ENCODE measurements at places on chromosomes 11 and 22.

DNA sequence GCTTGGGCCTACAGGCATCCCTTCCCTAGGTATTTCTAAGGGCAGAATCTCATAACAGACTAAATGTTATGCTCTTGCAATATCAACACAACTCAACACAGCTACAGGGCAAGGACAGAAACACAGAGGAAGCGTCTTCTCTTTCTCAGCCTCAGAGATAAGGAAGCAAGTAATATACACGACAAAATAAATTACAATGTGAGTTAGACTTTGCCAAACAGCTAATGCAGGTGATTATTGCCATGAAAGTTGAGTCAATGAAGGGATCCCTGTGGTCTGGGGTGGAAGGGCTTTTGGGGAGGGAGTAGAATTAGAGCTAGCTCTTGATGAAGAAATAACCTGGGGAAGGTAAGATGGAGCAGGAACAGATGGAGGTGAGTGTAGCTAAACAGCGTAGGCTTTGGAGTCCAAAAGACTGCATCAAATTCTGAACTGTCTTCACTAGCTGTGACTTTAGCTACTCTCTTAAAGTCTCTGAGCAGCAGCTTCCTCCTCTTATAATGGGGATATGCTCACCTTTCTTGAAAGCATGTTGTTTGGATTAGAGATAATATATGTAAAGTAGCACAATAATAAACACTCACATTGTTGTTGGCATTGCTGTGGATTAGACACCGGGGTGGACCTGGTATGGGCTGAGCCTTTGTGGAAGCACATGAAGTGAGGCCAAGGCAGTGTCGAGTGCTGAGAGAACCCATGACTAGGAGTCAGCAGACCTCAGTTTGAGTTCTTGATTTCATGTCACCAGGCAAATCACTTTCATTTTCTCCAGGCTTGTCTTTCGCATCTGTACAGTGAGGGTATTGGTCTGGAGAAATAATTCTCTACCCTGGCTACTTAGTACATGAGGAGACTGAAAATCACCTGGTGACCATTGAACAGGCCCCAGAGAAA, 41.0 kb upstream of the AQP11 start:
- no peak for DNase-seq

DNA sequence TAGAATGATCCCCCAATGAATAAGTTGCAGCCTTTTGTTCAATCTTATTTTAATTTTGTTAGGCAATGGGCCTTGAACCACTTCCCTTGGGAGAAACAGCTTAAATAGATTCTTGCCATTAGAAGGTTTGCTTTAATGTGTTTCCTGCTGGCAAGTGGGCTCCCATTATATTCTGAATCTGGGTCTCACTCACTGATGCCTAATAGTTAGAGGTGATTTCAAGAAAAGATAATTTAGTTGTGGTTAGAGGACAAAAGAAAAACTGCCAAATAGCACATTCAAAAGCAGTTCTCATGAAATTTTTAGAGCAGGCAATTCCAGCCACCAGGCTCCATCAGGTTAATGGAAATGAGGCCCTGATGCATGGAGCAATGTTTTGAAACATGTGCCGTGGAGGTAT, 362.6 kb upstream of the CHORDC1 start:
- no peak for DNase-seq

DNA sequence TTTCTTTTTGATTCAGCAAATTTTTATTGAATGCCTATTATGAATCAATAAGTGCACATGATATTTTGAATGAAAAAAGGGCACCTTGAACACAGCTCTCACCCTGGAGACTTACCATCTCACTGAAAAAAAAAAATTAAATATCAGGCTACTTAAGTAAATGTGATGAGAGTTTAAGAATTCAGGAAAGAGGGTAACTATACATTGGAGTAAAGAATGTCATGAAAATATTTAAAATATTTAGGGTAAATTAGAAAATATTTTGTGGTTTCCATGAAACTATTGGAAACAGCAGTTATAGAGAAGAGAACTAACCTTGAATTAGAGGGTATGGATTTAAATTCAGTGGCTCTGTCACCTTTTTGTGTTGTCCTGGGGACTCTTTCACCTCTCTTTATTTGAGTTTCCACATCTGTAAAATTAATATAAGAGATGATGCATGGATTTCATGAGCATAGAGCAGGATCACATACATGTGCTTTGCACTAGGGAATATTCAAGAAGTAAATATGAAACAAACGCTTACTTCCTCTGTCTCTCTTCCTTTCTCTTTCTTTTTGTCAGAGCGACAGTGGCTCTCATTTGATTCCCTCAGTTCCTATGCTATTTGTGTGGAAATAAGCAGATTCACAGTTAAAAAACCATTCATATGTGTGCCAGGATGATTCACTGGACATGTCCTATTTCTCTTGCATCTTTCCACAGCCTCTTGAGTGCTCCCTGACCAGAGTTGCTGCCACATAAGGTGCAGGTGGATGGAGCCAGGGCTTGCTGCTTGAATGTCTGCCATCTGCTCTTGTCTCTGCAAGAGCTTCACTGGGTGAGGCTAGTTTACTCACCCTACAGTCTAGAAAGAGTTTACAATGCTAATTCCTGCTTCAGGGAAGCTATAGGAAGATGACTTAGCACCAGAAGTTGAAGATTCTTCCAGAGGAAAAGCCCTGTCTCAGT, 533.1 kb downstream of the ETS1 start:
- no peak for DNase-seq

DNA sequence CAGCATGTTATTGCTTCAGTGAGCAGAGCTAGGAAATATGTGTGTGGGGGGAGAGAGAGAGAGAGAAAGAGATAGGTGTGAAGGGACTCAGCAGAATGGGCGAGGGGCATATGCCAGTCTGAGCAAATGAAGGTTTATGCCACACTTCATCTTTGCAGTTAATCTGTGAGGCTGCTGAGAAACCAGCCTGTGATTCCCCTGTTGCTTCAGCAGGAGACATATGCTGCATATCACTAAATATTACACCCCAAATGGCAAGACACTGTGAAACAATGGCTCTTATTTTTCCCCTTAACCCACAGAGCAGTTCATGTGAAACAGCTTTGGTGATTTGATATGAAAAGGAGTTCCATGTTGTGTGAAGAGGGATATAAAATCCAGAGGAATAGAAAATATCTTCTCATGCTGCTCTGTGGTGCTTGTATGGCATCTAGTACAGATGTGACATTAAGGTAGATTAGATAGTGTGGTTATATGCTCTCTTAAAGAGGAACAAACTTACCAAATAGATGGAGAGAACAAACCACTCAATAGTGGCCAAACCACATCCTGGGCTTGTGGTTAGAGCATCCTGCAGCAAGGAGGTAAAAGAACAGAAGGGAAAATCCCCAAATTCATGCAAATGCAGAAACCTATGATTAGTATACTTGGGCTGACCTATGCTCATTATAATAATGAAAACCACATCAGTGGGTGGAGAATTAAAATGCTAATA, 864.2 kb downstream of the FAM181B start:
- DNase-seq: no peak

DNA sequence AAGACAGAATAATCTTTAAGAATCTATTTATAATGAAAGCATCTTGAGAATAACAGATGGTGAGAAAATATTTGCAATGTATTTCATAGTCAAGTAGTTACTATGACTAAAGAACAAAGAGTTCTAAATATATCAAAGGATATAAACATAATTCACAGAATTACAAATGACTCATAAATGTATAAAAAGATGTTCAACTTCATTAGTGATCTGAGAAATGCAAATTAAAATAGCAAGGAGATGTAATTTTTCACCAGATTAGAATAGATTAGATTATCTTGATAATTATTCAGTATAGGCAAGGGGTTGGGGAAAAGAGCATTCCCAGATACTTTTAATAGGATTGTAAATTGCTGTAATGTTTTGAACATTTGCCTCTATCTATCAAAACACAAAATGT, 30.1 kb upstream of the PAMR1 start:
- DNase-seq: no peak

DNA sequence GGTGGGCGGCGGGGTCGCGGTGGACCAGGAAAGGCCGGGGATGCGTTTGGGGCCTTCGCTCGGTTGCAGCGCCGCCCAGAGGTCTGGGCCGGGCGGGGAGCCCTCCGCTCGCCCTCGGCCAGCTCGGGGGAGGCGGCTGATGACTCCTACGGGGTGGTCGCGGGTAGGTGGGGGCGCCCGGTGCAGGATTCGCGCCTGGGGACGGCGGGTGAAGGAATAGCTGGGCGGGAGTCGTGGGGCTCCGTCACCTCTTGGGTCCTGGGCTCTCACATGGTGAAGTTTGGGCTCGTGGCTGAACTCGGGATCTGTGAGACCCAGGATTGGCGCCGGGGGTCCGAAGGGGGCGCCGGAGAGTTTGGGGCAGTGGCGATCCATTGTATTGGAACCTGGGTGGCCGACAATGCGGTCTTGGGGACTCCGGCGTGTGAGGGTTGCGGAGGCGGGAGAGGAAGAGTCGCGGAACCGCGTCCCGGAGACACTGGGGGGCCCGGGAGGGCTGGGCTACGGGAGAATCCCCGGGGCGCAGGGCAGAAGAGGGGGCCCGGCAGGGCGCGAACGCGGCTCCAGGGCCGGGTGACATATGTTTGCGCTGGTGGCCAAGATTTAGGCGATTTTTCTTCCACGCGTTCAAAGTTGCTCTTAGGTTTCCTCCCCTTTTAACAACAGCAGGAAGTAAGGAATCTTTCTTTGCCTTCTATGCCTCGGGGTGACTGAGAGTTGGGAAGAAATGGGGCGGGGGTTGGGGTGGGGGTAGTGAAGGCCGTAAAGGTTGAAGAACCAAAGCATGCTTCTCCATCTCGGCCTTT, 935 bp downstream of the QSER1 start:
- DNase-seq: no peak

DNA sequence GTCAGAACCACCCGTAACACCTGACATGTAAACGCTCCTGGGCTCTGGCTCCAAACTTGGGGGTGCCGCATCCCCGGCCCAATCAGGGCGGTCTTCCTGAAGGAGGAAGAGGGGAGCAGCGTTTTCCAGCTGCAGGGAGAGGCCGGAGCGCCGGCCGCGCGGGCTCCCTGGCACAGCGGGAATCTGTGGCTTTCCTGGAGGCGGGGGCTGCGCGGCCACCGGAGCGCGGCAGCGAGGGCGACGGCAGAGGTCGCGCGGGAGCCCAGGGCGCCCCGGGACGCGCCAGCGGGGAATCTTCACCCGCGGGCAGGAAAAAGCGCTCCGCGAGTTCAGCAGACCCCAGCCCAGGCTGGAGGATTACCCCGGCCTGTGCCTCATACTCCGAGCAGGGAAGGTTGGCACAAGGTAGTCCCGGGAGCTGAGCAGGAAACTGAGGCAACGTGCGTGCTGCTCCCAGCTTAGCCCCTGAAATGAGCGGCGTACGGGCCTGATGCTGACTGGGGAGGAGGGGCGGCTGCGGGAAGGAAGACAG, 600 bp upstream of the ESAM start:
- DNase-seq: no peak

GRCh38 chr11:82718307-82718706, 15.4 kb downstream of the FAM181B start:
- no peak for DNase-seq

DNA sequence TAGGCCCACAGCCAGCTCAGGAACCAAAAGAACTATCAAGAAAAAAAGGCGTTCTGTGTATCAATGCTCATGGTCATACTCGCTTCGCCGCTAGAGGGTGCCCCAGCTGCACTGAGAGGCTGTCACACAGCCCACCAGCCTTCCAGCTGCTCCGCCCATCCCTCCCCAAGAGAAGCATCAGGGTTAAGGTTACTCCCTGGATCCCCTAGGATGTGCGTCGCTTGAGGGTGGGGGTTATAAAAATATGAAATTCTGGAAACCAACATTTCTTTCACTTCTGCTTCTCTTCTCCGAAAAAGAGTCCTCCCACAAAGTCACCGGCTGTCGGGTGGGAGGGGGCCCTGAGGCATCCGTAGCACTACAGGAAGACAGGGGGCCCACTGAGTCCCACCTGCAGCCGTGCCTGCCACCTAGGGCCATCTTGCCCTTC, 1.7 kb downstream of the CBX6 start:
- DNase-seq: no peak

DNA sequence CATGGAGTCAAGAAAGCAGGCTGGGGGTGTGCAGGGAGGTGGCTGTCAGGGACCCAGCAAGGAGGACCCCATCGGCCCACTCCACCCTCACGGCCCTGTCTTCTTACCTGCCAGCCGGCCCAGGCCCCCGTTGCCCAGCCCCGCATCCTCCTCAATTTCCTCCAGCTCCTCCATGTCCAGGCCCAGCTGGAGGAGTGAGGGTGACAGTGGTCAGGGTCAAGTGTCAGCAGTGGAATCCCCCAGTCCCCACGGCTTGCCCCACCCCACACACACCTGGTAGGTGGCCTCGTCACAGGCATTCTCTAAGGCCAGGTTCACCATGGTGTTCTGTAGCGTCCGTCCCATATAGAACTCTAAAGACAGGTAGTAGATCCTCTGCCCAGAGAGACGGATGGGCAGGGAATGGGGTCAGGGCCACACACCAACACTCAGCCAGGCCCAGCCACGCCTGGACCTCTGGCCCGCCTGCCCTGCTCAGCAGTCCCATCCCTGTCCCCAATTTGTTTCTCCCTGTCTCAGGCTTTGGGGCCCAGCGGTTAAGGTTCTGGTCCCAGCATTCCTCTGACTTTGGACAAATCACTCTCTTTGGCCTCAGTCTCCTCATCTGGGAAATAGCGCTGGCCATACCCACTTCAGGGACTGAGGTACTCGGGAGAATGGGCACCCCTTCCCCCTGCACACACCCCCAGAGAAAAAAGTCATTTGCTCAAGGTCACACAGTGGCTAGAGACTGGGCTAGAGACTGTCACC, 1.3 kb downstream of the PYGM start:
- DNase-seq: no peak

GRCh38 chr22:50444663-50445062, 30.2 kb downstream of the SBF1 start:
- no peak for DNase-seq

DNA sequence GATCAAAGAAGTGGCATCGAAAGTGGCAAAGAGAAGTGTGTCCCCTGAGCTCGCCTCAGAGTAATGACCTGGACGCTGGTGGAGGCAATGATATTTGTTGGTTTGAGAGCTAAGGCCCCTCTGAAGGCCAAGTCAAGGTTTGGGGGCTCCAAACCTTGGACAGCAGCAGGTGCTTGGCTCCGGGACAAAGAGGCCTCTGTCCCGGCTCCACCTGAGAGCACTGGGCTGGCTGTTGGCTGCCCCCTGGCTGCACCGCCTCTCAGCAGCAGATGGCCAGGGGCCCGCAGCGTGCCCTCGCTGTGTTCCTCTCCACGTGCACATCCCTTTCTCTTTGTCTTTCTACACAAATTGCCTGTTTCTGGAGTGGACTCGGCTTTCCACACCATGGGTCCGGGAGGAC, 301.3 kb downstream of the NTM start:
- DNase-seq: no peak

- DNase-seq: no peak
Observed at GRCh38 chr11:76071090-76071489, 135.2 kb downstream of the WNT11 start.

- DNase-seq: no peak
Observed at GRCh38 chr22:32324505-32325415, 32.9 kb upstream of the RFPL3 start.

GRCh38 chr11:3808861-3809623, 682 bp downstream of the PGAP2 start:
- DNase-seq: no peak
